ENCODE measurements at places on chromosomes 11 and 22.
A peak's percentile ranks its signal among the peaks of the same experiment; 100 is the strongest.

DNA sequence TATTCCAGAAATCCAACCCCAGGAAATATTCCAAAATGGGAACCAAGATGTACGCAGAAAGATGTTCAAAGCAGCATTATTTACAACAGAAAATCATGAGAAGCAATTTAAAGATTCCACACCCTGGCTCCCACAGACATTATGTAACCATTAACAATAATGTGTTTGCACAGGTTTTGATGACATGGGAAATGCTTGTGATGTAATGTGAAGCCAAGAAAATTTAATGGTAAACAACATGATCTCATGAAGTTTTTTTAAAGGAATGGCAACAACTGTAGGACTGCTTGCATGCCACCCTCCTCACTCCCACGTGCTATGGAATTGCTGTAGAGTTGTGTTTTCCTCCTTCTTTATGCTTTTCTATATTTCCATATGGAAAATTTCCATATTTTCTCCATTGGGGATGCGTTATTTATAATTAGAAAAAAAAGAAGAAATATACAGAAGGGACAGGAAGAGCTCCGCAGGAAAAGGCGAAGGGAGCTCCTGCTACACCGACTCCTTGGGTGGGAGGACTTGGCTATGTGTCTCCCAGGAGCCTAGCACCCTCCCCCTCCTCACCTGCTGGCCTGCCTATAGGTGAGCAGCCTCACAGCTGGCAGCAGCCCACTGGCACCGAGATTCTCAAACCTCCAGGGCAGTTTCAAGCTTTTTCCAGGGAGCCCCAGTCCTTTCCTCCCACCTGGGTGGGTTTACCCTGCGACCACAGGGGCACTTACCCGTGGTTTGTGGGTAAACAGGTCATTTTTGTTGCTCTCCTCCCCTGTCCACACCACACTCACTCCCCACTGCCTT, 20.9 kb downstream of the LRFN4 start:
- peak; percentile 48 for DNase-seq

- peak; percentile 95 for DNase-seq
Observed at GRCh38 chr11:68659158-68659921, 25.0 kb upstream of the GAL start.

DNA sequence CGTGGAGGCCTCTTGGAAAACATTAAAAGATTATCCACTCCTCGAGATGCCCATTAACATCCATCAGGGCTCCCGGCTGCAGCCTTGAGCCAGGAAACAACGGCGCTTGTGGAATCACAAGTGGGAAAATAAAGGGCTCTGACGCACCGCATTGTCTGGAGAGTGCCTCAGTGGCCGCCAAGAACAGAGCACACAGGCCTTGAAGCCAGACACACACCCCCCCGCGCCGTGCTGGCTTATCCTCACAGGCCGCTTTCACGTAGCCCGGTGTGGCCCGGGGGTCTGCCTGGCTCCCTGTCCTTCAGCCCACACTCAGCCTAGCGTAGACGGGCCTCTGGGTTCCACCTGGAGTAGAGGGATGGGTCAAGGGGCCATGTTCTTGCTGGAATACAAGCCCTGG, 1020.5 kb downstream of the BRD1 start:
- DNase-seq, result no peak

DNA sequence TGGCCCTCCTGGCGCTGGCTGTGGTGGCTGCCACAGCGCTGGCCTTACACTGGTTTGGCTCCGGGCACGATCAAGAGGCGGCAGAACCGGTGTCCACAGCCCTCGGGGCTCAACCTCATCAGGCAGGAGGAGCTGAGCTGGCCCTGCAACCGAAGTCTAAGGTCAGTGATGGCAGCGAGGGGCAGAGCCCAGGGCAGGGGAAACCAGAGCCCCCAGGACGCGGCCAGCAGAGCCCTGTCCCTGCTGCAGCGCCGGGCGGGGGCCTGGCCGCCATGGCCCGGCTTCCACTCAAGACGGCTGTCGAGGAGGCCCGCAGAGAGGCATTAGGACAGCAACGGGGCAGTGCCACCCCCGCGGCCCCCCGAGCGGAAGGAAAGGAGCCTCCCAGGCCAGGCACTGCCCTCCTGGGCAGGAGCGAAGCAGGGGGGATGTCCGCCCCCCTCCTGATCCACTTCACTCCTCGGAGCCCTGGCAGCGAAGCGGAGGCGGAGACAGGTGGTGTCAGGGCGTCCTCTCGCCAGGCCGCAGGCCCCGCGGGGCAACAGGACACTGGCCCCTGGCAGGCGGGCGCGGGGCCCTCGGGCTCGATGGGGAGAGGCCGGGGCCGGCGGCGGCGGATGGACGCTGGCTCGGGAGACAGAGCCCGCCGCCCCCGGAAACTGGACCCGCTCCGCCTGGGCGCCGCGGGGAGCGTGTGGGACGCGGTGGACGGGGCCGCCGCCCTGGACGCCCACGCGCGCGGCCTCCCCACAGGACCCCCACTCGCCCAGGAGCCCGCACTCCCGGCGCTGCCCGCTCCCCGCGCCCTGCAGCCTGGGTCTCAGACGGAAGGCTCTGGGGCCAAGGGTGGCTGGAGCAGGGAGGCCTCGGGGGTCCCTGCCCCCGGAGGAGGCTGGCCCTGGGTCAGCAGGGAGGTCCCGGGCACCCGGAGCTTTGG, 895 bp downstream of the KLHDC7B start:
- DNase-seq, result no peak

- DNase-seq, result no peak
Observed at GRCh38 chr11:100356035-100356434, 331.1 kb upstream of the ARHGAP42 start.

Measured in H4 (cell line).